GM13976 (cell line): ENCODE measurements at places on chromosomes 7 and 10.

GRCh38 chr7:83852136-83852535 is 203.2 kb upstream of the SEMA3E start:
- no peak for DNase-seq

GRCh38 chr7:112176693-112177415 is 29.3 kb downstream of the DOCK4 start:
- no peak for DNase-seq

DNA sequence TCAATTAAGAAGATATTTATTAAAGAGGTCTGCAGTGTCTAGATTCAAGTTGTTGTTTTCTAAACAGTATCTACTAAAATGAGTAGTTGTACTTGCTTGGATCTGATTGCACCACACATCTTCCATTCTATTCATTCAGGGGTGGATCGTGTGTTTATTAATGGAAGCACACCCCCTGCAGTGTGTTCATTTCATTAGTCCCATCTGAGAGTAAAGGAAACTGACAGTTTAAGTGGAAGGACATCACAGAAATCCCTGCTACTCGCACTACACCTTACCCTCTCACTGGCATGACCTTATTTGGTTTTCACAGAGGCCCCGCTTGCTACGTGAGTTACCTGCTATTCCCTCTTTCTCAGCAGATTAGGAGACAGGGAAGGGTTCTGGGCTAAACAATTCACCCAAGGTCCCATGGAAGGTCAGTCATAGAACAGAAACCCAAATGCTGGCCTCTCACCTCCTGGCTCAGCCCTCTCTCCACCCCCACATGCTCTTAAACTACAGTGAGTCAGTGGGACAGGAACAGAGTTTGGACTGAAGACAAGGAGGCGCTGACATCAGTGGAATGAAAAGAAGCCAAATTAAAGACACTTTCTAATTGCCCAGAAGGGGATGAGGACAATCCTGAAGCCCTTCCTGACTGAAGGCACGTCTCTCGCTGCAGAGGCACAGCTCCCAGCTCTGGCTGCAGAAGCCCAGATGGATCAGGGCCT is 369.2 kb upstream of the NRP1 start:
- DNase-seq: no peak

GRCh38 chr10:123704812-123705211 is 38.7 kb downstream of the GPR26 start:
- no peak for DNase-seq

DNA sequence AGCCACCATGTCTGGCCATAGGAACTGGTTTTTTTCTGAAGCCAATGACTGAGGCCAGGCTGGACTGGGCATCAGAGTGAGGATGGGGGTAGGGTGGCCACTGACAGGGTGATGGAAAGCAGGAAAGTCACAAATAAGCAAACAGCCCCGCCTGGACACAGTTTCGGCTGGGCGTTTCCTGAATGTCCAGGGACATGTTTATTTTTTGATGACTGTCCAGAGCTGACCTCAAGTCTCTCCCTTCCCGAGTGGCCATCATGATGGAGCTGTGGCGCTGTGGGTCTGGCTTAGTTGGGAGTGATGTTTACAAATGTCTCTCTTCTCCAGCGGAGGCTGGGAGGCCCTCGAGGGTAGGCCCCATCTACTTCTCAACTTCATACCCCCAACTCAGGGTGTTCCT is 37.1 kb upstream of the COMTD1 start:
- DNase-seq: no peak

GRCh38 chr10:129140921-129141885 is 325.8 kb upstream of the MGMT start:
- DNase-seq: no peak

- DNase-seq: no peak
Measured at GRCh38 chr7:103325744-103326143, 18.8 kb downstream of the DNAJC2 start.
